HFF-Myc (cell line): ENCODE measurements at places on chromosomes 16 and 17.

DNA sequence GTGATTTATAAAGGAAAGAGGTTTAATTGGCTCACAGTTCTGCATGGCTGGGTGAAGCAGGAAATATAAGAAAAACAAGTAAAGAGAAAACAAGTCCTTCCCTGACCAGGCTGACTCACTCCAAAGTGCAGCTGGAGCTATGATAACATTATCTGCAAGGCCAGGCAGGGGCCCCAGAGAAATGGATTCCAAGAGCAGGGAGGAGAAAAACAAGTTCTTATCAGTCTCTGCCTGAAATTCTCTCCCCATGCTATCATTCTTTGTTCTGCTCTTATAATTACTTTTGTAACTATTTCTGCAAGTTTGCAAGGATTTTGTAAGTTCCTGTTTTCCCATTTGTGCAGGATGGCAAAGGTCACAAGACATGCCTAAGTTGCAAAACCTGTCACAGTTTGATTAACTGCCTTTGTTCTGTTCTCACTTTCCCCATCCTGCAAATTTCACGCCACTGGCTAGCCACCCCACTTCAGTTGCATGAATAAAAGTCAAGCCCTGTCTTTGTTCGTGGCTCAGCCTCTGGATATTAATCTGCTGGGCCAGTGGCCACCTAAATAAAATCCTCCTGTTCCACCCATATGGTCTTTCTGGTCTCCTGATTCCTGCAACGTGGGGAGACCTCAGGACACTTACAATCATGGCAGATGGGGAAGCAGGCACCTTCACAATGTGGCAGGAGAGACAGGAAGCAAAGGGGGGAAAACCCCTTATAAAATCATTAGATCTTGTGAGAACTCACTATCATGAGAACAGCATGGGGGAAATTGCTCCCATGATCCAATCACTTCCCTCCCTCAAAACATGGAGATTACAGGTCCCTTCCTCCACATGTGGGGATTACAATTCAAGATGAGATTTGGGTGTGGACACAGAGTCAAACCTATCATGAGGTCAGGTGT is 13.1 kb downstream of the ABCA9 start:
- DNase-seq, result no peak

DNA sequence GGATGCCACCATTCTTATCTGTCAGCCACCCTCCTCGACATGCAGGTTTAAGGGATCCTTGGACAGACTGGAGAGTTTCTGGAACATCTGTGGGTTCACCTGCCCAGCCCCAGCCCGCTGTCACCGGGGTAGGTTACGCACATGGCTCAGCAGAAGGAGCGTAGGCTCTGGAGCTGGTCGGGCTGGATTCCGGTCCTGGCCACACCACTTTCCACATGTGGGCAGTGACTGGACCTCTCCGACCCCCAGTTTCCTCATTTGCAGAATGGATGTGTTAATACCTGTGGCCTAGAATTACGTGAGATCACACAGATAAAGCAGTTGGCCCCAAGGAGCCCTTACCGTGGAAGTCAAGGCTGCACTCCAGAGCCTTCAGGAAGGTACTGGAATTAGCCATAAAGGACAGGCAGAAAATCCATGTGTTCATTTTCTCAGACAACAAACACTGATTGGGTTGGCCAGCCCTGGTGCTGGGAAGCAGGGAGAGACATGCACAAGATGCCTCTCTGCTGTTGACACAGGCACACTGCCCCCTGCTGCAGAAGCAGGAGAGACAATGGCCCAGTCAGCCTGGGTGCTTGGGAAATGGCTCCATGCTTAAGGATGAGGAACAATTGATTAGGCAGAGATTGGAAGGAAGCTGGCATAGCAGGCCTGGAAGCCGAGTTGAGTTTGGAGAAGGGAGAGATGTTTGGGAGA is 58.8 kb downstream of the SF3B3 start:
- no peak for DNase-seq

- no peak for DNase-seq
Measured at GRCh38 chr16:47504599-47504998, 43.5 kb downstream of the PHKB start.

GRCh38 chr16:97822-98221 is 19.8 kb downstream of the MPG start:
- DNase-seq, result no peak

GRCh38 chr17:44439168-44439567 is 49.7 kb upstream of the ITGA2B start:
- no peak for DNase-seq

DNA sequence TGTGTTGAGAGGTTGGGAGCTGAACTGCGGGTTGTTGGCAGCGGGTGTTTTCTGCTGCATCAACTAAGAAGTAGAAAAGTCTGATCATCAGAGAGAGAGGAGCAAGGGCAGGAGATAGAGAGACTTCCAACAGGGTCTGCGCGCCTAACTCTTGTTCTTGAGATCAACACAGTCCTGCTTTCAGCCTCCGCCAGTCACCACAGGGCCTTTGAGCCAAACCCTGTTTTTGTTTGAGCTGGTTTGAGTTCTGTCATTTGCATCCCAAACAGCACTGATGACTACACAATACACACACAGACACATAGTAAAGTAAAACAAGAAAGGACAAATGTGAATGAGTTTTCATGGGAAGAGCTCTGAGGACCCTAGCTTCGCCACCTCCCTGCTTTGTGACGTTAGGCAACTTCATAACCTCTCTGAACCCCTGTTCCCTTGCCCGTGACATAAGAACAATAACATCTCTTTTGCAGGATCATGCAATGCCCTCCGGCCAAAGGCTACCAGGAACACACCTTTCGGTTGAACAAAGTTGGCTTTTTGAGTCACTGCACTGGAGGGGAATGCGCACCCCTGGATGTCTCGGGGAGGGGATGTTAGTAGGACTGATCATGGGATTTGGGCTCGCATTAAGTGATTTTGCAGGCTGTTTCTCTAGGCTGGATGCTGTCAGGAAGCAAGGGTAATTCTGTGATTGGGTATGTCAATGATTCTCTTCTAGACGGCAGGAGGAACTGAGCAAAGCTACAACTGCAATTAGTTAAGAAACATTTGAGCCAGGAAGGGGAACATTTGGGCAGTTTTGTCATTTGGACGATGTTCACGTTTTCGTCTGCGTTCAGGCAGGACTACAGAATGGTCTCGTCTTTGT is 92.3 kb downstream of the C16orf78 start:
- DNase-seq, result no peak

GRCh38 chr17:39926135-39926587 is 1.2 kb downstream of the ORMDL3 start:
- DNase-seq, result no peak

DNA sequence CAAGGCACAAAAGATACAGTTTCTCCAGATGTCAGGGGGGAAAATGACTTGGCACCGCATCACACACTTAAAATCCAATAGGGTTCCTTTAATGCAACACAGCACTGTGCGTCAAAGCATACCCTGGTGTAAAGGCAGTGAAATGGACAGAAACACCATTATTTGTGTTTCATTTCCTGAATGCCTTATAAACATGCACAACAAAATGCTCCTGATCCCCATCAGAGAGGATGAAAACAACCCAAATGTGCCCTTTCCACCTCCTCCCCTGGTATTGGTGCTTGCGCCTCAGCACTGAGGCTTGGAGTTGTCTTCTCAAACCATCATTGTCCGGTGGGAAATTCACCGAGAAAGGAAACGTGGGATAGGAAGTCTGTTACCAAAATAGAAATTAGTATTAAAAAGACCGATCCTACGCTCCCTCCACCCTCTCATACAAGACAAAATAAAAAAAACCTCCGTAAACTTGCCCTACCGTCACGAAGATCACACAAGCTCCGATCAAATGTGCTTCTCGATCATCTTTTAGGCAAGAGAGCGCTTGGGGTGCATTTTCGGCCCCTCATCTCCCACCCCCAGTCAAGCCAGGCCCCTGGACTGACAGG is 722 bp downstream of the CDC27 start:
- no peak for DNase-seq

- DNase-seq, result no peak
Measured at GRCh38 chr17:77864234-77865111, 94.0 kb upstream of the TNRC6C start.

DNA sequence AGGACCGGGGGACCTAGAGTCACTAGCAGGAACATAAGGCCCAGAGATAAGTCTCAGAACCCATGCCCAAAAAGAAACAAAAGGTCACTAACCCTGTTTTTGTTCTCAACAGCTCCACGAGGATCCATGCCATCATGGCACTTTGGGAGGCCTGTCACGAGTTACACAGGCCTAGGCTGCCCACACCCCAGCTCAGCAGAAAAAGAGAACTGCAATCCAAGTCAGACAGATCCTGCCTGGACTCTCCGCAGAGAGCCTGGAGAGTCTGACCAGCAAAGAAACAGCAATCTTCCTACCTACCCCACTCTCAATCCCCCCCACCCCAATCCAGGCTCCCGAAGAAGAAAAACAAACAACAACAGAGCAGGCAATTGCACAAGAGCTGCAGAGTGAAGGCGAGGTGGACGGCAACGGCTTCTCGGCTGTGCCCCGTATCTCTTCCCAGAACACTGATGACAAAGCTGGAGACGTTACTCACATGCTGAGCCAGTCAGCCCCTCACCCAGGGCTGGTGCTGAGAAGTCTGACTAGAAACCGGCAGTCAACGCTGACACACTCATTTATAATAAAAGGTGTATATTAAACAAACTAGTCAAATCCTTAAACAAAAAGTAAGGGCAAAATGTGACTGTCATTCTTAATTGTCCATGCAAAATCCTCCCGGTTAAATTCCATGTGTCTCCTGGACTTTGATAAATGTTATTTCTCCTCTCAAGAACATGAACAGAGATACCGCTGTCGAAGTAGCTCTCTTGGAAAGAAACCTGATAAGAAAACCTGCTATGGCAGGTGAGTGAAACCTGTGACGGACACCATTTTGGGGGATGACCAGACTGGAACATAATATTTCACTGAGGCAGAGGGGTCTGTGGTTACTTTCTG is 89.3 kb downstream of the SMG6 start:
- no peak for DNase-seq
